ENCODE measurements at places on chromosomes 4 and X. TPM values are rescaled to one million over a fixed set of nuclear protein-coding genes. Genes with fewer than 3 reads are reported as not detected.

GRCh38 chr4:95232358-95233156 is 316.2 kb downstream of the UNC5C start:
- DNase-seq, result no peak

DNA sequence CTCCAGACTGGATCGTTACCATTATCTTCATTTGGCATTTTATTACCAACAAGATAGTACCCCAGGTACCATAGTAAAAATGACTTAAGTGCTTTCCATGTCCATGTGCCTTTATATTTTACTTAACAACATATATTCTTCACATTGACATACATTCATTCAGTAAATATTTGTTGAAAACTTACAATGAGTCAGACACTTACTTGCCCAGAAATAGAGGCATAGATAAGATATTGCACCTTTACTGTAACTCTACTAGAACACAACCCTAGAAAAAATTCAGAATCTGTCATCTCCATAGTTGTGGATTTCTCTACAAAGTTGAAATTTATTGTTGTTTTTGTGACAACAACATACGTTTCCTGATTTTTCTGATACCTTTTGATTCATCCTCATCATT is 640.6 kb downstream of the RPA4 start:
- no peak for DNase-seq

Gene FBXL5
- total RNA-seq, result 31.0 TPM

- no peak for DNase-seq
Measured at GRCh38 chr4:87476934-87477333, 52.2 kb downstream of the SPARCL1 start.

Gene PSAPL1
- not detected for total RNA-seq

Gene NALF2
- 0.03 TPM for total RNA-seq

DNA sequence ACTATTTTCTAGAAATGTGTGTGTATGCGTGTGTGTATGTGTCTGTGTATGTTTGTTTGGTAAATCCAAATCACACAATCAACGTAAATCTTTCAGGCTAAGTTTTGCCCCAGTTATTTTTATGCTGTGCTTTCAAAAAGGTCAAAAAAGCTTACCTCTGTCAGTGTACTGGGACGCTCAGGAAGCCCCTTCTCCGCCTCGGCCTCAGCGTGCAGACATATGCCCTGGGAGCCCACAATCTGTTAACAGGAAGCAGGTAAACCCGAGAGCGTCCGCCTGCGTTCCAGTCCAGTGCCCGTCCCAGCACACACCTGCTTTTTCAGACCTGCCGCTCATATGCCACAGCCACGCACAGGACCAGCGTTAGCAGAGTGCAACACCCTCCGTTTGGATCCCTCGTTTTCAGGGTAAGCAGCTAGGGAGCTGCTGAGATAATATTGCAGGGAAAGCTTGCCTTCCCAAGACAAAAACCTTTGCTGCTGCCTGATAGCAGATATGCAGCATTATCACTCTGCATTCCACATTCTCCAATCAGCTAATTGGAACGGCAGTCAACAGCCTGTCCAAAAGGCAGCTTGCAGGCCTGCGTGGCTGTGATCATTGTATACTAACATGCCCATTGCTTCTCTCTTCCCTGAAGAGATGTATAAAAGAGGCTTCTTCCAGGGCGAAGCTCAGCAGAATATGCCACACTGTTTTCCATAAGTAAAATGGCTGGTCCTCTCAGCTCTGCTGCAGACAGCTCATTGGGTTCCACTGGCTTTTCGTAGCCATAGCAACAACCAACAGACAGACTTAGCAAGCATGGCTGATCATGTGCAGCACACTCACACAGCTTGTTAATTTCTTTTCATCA is at the start of gene SORBS2:
Gene SORBS2, minus strand, starts transcription at position 686 of the 856 bp plus-strand sequence. CDS start 121,623 bp downstream, outside the sequence.
- peak; percentile 51 for DNase-seq

DNA sequence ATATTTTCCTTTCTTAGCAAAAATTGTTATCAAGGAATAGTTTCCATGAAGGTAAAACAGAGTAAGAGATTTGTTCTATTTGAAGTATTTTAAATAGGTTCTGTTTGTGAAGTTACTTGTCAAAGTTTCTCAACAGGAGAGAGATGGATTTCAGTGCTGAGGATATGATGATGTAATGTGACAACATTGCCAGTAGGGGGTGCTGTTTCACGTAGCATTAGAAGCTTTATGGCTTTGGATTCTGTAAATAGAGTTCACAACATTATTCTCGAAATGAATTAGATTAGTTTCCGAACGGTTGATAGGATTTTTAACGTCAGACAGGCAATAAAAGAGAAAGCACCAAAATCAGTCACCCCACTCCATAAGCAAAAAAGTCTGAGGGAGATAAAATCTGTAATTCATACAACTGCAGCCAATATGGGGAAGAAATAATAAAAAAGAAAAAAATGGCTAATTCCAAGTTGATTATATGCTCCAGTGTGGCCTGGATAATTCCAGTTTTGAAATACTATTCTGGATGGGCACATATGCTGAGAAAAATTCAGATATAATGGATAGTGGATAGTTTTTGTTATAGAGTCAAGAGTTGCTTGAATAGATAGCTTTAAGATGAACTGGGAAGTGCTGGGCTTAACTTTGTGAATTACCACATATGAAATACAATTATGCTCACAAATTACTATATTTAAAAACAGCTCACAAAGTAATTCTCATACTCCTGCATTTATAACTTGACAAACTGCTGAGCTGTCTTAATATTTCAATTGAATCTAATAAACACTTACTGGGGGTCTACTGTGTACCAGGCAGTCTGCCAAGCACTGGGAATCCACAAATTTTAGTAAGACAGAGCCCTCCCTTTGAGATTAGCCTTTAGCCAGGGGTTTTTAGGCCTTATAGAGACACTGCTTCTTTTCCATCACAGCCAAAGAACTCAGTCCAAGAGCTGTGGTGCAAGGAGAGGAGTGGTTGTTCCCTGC is 109.1 kb downstream of the GPAT3 start:
- peak; percentile 86 for DNase-seq

DNA sequence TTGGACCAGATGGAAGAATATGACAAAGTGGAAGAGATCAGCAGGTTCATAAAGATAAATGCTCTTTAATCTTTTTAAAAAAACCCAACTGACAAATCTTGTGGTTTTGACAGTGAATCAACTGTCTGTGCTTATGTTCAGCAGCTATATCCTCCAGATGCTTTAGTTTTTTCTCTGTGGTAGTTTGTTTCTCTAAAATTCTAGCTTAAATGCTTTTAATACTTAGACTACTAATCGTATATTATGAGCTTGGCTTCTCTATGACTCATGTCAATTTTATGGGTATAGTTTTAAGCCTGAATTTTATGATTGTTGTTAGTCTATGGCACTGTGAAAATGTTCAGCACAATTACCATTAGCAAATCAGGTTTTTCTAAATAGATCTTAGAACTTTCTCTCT is 12.9 kb downstream of the HHIP start:
- no peak for DNase-seq

DNA sequence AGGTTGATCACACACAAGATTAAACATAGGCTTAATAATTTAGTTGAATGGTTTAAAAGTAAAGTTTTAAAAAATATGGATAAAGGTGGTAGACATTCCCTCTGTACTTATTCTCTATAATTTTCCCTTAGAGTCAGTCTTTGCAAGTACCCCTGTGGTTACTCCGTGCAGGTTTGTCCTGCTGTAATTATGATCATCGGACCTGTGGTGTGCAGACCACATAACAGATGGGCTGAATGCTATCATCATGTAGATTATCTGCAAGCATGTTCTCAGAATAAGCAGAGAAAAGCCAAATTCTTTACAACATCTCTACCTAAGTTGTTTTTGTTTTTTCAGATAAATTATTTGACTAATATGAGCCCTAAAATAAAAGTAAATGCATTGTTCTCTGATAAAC is 146.8 kb downstream of the FSTL5 start:
- no peak for DNase-seq

GRCh38 chr4:77193511-77194102 is 36.6 kb downstream of the CCNG2 start:
- DNase-seq, result no peak

DNA sequence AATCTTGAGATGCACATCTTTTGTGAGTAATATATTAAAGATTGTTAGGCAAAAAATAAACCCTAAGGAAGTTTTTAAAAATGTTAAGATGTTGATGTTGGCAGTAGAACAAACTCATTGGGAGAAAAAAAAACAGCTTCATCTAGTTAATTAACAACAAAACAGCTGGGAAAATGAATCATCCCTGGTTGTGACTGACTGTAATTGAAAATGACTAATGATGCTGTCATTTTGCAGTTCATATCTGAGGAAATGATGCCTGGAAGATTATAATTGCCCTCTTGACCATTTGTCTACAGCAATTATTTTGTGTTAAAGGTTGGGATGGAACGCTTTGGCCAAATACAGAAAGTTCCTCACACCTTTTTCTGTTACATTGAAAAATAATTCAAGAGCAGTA is 760.4 kb upstream of the FTHL17 start:
- DNase-seq, result no peak

GRCh38 chr4:152431291-152431690 is 104.6 kb downstream of the FBXW7 start:
- no peak for DNase-seq

- DNase-seq, result no peak
Measured at GRCh38 chrX:108163333-108164082, 71.9 kb downstream of the ATG4A start.

Gene HHIP
- not detected for total RNA-seq

DNA sequence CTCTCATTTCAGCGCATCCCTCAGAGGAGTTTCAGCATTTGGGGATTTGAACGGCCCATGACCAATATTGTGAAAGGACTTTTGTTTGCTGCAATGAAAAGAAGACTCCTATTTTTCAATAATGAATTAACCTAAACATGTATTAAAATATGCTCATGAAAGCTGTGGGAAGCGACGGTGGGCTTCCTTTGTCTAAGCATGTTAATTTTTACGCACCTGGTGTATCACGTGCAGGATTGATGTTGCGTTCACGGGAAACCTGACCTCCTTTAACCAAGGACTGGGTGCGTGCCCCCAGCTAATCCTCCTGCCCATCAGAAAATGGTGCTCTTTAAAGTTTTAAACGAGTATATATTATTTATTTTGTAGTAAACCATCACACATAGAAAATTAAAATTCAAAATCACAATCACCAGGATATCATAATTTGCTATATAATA is 590 bp upstream of the CCDC110 start:
- DNase-seq, result no peak

GRCh38 chrX:31228909-31229308 is 157.1 kb upstream of the FTHL17 start:
- DNase-seq, result no peak

- DNase-seq, result no peak
Measured at GRCh38 chrX:12563121-12563520, 228.1 kb upstream of the PRPS2 start.

DNA sequence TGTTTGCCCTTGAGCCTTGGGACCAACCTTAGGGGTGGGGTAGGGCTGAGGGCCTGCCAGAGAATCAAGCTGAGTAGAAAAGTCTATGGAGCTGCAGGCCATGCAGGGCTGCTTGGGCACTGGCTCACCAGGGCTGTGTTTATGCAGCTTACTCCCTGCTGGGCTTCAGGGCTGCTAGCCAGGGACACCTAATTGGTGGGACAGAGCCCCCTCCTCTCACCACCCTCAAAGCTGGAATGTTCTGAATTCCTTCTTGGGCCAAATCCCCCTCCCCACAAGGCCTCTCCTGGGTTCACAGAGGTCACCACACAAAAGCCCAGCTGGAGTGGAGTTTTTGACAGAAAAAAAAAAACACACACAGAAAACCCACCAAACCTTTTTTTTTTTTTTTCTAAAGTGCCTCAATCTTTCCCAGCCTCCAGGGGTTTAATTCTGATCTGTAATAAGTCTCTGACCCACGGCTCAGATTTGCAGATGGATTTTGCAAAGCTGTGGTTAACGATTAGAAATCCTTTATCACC is at the start of gene CLDN2:
Gene CLDN2, plus strand, starts transcription at position 471 of the 521 bp plus-strand sequence. CDS start 7,827 bp downstream, outside the sequence.
- DNase-seq, result no peak

DNA sequence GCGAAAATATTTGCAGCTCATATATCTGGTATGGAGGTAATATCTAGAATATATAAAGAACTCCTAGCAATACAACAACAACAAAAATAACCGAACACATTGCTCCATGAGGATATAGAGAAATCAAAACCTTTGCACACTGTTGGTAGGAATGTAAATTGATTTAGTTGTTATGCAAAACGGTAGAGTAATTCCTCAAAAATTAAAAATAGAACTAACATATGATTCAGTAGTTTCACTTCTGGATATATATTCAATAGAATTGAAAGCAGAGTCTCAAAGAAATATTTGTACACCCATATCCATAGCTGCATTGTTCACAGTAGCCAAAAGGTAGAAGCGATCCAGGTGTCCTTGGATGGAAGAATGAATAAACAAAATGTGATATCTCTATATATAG is 203.0 kb upstream of the CNKSR2 start:
- no peak for DNase-seq

GRCh38 chrX:123085311-123085940 is 98.7 kb upstream of the GRIA3 start:
- no peak for DNase-seq
